Activated CD4-positive, alpha-beta T cell treated with anti-CD3 and anti-CD28 coated beads, Interleukin-2, amount 10 ng/mL, durations not matched to agents 24 days and 14 days (primary cell): ENCODE measurements at places on chromosomes 13 and 19. TPM values are rescaled to one million over a fixed set of nuclear protein-coding genes. Genes with fewer than 3 reads are reported as not detected.

- H3K4me3 ChIP-seq, result no peak overlapping the region
- peaks cover 4% of the 10 kb centered on the region for H3K4me1 ChIP-seq
- H3K27me3 ChIP-seq, result no peaks in the 10 kb centered on the region
- H3K27ac ChIP-seq, result no peak overlapping the region
These were observed 23.5 kb downstream of the ATP4B start for GRCh38 chr13:113634279-113635047.

DNA sequence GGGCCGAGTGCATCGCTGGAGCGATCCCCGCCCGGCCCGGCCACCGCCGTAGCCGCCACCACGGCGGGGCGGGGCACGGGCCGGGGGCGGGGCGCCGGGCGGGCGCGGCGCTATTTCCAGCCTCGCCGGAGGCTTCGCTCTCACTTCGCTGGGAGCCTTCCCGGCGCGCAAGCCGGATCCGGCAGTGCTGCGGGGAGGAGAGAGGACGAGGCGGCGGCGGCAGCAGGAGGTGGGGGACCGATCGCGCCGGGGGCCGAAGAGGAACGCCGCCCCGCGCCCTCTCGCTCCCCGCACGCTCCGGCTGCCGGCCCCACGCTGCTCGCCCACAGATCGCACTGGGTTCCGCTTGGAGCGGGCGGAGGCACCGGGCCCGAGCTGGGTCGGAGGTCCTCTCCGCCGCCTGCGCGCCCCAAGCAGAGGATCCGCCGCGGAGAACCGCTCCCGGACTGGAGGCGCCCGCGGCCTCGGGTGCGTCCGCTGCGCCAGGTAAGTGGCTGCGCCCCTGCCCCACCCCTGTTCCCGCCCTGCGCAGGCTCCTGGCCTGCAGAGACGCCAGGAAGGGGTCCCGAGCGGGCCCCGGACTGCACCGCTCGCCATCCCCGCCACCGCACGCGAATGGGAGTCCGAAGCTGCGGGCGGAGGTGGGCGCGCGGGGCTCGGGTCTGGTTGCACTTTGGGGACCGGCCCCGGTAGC is at the start of gene CHST8:
Gene CHST8, plus strand, starts transcription at position 143 of the 694 bp plus-strand sequence. CDS start 67,309 bp downstream, outside the sequence.
- H3K4me1 ChIP-seq, result no peaks in the 10 kb centered on the region
- DNase-seq, result no peak
- H3K4me3 ChIP-seq, result no peak within 1 kb of the TSS
- H3K36me3 ChIP-seq, result no peaks in the 10 kb centered on the region

DNA sequence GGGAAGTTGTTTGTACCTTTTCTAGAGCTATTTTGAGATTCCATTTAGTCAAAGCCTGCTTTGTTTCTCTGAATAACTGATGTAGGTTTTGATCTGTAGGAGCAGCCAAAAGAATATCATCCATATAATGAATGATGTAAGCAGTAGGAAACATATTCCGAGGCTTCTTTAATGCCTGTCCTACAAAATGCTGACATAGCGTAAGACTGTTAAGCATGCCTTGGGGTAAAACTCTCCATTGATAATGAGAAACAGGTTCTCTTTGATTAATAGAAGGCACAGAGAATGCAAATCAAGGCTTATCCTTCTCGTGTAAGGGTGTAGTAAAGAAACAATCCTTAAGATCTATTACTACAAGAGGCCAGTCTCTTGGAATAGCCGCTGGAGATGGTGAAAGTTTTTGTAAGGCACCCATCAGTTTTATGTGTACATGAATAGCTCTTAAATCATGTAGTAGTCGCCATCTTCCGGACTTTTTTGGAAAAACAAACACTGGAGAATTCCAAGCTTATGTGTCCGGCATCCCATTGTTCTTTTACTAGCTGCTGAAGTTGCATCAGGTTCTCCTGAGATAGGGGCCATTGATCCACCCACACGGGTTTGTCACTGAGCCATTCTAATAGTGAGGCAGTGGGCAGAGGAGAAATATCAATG is 13.5 kb downstream of the FPR3 start:
- H3K4me3 ChIP-seq, result no peak overlapping the region
- H3K4me1 ChIP-seq, result no peaks in the 10 kb centered on the region
- H3K36me3 ChIP-seq, result no peaks in the 10 kb centered on the region
- H3K27ac ChIP-seq, result no peak overlapping the region
- DNase-seq, result no peak
- no peaks in the 10 kb centered on the region for H3K27me3 ChIP-seq

DNA sequence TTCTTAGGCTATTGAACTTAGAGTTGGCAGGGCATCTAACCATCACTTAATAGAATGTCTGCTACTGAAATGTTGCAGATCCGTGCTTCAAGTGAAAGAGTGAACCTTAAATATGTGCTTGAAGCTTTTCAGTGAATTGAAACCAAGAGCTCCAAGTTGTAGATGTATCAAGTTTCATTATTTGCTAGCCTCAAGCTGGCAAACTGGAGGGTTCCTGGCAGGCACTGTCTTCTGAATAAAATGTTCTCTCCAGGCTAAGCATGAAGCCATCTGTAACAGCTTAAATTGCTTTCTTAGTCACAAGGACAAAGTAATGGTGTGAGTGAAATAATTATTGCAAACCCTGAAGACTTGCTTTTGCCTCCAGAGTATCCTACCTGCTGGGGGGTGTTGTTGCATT is 415.0 kb upstream of the SPRY2 start:
- no peaks in the 10 kb centered on the region for H3K4me1 ChIP-seq
- H3K27ac ChIP-seq, result no peak overlapping the region
- no peaks in the 10 kb centered on the region for H3K36me3 ChIP-seq
- no peaks in the 10 kb centered on the region for H3K27me3 ChIP-seq
- no peak for DNase-seq

DNA sequence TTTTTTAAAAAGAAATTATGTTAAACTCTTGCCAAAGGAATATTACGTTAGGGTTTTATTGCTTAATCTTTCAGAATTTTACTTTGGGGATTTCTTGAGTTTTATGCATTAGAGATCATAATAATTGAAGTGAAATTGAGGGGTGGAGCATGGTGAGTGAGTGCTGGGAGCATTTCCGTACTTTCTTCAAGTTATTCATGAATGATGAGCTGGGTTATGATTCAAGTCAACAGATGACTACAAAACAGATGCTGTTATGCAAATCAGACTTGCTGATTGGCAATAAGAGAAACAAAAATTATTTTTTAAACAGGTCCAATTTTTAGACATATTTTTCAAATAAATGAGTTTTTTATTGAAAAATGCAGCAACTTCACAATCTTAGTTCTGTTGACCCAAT is 504.2 kb downstream of the DCT start:
- no peaks in the 10 kb centered on the region for H3K27me3 ChIP-seq
- no peak overlapping the region for H3K27ac ChIP-seq
- DNase-seq, result no peak
- no peaks in the 10 kb centered on the region for H3K36me3 ChIP-seq
- no peak overlapping the region for H3K4me3 ChIP-seq

FKBP8 gene
- 170 and 173 TPM in 2 replicates for total RNA-seq

DNA sequence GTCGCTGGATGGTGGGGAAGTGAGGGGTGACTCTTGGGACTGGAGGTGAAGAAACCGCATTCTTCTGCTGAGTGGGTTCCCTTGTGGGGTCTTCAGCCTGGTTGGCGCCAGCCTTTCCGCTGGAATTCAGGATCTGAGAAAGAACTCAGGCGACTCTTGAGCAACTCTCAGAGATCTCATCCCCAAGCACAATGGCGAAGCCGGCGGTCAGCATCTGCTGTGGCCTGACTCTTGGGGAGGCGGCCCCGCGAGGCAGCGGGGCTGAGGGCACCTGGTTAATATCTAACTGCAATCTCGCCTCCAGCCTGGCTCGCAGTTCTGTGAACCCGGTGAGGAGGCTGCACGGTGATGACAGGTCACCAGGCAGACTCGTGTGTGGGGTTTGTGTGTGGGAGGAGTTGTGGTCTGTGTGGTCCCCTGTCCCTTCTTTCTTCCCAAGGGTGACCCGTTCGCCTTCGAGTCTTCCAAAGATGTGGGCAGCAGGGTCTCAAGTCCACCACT is 883 bp downstream of the ZNF441 start:
- peaks cover 15% of the 10 kb centered on the region for H3K4me1 ChIP-seq
- H3K4me3 ChIP-seq, result peak overlapping the region; percentile 97
- H3K36me3 ChIP-seq, result peaks cover 32% of the 10 kb centered on the region
- no peaks in the 10 kb centered on the region for H3K27me3 ChIP-seq

PROZ gene
- total RNA-seq, result not detected in 2 replicates

TMEM238 gene
- 9.7 and 11.3 TPM in 2 replicates for total RNA-seq

OVOL3 gene
- total RNA-seq, result not detected in 2 replicates

DNA sequence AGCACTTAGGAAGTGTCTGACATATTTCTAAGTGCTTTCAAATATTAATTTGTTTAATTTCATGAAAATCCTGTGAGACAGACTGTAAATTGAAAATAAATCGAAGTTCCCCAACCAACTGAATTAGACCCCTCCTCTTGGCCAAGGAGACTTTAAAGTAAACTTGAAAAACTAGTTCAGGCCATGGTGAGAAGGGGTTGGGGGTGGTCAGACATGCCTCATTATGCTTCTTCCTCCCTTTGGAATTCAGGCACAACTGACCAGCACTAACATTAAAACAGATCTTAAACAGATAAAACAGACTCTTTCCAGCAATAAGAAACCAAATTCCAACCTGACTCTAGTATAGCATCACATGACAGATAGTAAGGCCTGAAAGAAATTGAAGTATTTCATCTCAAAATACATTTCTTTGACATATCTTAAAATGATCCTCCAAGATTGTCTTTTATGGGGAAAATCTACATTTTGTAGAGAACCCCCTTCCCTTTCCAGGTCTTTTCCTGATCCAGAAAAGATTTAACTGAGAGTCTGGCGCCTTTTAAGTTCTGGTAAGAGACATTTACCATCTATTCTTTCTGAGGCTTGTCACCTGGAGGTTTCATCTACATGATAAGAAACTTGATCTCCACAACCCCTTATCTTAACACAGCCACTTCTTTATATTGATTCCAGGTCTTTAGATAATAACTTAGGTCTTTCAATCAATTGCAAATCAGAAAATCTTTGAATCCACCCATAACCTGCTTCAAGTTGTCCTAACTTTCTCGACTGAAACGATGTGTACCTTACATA is 336.5 kb downstream of the PCDH20 start:
- no peak overlapping the region for H3K4me3 ChIP-seq
- H3K4me1 ChIP-seq, result no peaks in the 10 kb centered on the region
- no peaks in the 10 kb centered on the region for H3K36me3 ChIP-seq

DNA sequence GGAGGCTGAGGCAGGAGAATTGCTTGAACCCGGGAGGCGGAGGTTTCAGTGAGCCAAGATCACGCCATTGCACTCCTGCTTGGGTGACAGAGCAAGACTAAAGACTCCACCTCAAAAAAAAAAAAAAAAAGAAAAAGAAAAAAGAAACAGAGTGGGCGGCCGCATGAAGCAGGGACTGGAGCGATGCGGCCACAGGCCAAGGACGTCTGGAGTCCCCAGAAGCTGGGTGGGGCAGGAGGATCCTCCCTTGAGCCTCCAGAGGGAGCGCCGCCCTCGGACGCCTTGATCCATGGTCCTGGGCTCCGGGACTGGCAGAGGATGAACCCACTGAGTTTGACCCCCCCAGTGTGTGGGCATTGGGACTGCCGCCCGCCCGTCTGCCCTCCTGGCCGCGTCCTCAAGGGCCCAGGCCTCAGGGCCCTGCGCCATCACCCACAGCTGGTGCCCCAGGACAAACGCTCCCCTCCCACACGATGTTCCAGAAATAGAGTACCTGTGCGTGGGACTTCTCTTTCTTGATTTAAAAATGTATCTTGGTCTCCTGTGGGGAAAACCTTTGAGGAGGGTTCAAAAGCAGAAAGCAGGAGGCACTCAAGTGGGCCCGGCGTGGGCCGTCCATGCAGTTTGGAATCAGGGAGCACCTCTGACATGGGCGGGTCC is 15.5 kb downstream of the BTBD2 start:
- DNase-seq, result no peak
- no peaks in the 10 kb centered on the region for H3K27me3 ChIP-seq
- H3K4me3 ChIP-seq, result no peak overlapping the region
- no peak overlapping the region for H3K27ac ChIP-seq

DNA sequence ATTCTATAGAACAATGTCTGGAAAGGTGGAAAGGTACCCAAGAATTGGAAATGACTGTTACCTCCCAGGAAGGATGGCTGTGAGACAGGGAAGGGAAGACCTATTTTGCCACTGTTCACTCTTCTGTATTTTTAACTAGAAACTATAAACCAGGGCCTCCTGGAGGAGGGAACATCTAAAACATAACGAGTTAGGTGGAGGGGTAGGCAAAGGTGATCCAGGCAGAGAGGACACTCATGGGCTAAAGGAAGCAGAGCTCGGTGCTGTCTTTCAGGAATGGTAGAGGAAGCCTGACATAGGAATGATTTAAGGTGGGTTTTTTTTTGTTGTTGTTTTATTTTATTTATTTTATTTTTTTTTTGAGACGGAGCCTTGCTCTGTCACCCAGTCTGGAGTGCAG is 5.8 kb downstream of the EIF3K start:
- peaks cover 7% of the 10 kb centered on the region for H3K4me1 ChIP-seq
- no peak overlapping the region for H3K4me3 ChIP-seq
- no peak for DNase-seq

DNA sequence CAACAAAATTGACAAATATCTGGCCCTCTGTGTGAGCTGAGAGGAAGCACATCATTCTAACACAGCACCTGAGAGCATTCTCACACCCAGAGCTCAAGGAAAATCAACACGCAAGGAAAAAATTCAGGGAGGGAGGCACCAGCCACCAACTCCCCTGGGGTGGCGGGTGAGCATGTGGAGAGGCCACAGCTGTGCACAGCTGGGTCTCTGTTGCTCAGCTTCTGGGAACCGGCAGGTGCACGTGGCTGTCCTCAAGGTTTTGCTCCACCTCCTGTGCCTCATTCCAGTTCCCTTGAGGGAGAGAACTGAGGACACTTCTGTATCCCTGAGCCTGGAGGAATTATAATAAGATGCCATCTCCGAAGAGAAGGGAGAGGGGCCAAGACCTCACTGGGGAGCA is 134.0 kb downstream of the USP12 start:
- H3K27ac ChIP-seq, result no peak overlapping the region
- peaks cover 21% of the 10 kb centered on the region for H3K27me3 ChIP-seq
- H3K4me3 ChIP-seq, result no peak overlapping the region
- no peak for DNase-seq
- H3K36me3 ChIP-seq, result no peaks in the 10 kb centered on the region
- no peaks in the 10 kb centered on the region for H3K4me1 ChIP-seq

- H3K27me3 ChIP-seq, result peaks cover 2% of the 10 kb centered on the region
- H3K4me1 ChIP-seq, result peaks cover 2% of the 10 kb centered on the region
- no peak overlapping the region for H3K27ac ChIP-seq
These were observed 335.2 kb downstream of the MYO16 start for GRCh38 chr13:108964606-108965005.

TJP3 gene
- 0.09 TPM in 1 of 2 replicates, not detected in the other for total RNA-seq

GRCh38 chr13:26440111-26440510 is 117.4 kb upstream of the WASF3 start:
- no peak overlapping the region for H3K4me3 ChIP-seq
- H3K4me1 ChIP-seq, result no peaks in the 10 kb centered on the region
- H3K27ac ChIP-seq, result no peak overlapping the region
- H3K36me3 ChIP-seq, result no peaks in the 10 kb centered on the region
- no peak for DNase-seq

GRCh38 chr13:33692531-33692930 is 125.4 kb upstream of the RFC3 start:
- peak overlapping the region; percentile 62 for H3K27ac ChIP-seq
- no peak overlapping the region for H3K4me3 ChIP-seq
- H3K36me3 ChIP-seq, result no peaks in the 10 kb centered on the region
- H3K27me3 ChIP-seq, result peaks cover 2% of the 10 kb centered on the region
- peak; percentile 41 for DNase-seq
- peaks cover 2% of the 10 kb centered on the region for H3K4me1 ChIP-seq

HCN2 gene
- 1.1 TPM in 2 replicates for total RNA-seq

GRCh38 chr13:101157261-101157660 is 259.0 kb downstream of the NALCN start:
- peaks cover 8% of the 10 kb centered on the region for H3K27me3 ChIP-seq
- DNase-seq, result no peak
- H3K4me3 ChIP-seq, result no peak overlapping the region
- no peaks in the 10 kb centered on the region for H3K4me1 ChIP-seq
- H3K36me3 ChIP-seq, result no peaks in the 10 kb centered on the region

- no peak overlapping the region for H3K4me3 ChIP-seq
- H3K27me3 ChIP-seq, result peaks cover 3% of the 10 kb centered on the region
These were observed 11.5 kb upstream of the CBY2 start for GRCh38 chr13:45690636-45691035.

ZNF701 gene
- total RNA-seq, result 19.3 and 21.0 TPM in 2 replicates
